ENCODE measurements at places on chromosomes 4 and X. TPM values are rescaled to one million over a fixed set of nuclear protein-coding genes. Genes with fewer than 3 reads are reported as not detected.
A peak's percentile ranks its signal among the peaks of the same experiment; 100 is the strongest.

GRCh38 chrX:51215266-51215665, 117.4 kb upstream of the NUDT10 start:
- no peak for DNase-seq

DNA sequence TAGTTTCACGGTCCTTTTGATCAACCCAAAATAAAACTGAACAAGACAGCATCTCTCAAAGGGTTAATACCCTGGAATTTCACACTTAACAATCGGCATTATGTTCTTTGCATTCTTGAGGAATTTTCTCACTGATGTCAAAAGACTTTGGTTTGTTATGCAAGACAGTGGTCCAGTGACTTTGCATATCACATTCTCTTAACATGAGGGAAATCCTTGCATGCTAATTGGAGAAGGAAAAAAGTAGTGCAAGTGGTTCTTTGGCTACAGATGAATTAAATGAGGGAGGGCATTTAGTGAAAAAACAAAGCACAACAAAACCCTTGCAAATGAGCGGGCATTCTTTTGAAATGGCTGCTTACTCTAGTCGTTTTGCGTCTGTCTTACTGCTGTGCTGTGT, 105.1 kb upstream of the LIMCH1 start:
- no peak for DNase-seq

DNA sequence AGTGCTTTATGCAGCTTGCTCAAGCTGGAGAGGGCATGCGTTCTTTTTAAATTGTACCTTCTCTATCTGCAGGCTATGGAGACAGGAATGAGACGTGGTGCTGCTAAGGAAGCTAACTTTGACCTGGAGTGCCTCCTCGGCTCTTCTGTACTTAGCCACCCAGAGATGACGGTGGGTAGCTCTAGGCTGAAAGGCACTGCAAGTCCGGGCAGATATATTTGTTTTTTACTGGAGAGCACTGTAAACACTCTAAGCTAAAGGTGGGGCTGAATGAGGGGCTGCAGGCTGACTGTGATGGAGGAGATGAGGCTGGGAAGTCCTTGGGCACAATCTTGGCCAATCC, 12.1 kb downstream of the ELF4 start:
- no peak for DNase-seq

Gene MAGEB5
- total RNA-seq, result not detected

GRCh38 chr4:166274136-166274761, 401.2 kb downstream of the TLL1 start:
- no peak for DNase-seq

GRCh38 chr4:185719500-185719858, 92.5 kb downstream of the SORBS2 start:
- DNase-seq, result no peak

GRCh38 chr4:164894702-164895101, 17.7 kb downstream of the APELA start:
- DNase-seq, result no peak

DNA sequence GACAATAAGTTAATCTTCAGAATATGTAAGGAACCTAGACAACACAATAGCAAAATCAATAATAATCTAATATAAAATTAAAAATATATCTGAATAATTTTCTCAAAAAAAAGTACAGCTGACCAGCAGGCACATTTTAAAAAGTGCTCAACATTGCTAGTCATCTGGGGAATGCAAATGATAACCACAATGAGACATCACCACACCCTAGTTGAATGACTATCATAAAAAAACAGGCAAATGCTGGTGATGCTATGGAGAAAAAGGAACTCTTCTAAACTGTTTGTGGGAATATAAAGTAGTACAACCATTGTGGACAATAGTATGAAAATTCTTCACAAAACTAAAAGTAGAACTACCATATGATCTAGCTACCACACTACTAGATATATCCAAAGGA, 956.9 kb upstream of the NDST4 start:
- no peak for DNase-seq

DNA sequence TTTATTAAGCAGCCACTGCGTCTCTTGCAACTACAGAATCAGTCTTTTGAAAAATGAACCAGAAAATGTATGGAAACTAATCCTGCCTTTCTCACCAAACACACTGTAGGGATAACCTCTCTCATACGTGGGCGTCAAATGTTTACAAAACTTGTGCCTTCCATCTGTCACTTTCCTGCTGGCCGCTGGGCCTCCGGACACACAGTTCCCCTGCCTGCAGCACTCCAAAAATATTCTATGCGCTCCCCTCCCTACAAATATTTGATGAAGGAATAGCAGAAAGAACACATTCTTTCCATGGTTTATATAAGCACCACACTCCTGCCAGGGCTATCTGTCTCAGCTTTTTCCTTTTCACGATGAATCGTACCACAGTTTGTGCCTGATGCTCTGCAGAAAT, 14.9 kb upstream of the CYTL1 start:
- DNase-seq, result no peak

Gene PHF8
- total RNA-seq, result 27.5 TPM

GRCh38 chr4:150181536-150181935, 103.3 kb downstream of the DCLK2 start:
- DNase-seq, result no peak

GRCh38 chr4:77125961-77126360, 31.0 kb upstream of the CCNG2 start:
- no peak for DNase-seq

Gene RAB40AL
- 0.44 TPM for total RNA-seq

Gene TMEM271
- total RNA-seq, result not detected

GRCh38 chr4:151100531-151100930, 1.1 kb downstream of the RPS3A start:
- DNase-seq, result no peak

Gene RADX
- total RNA-seq, result 5.2 TPM

GRCh38 chr4:38612646-38613414, 51.2 kb upstream of the KLF3 start:
- DNase-seq, result no peak

GRCh38 chr4:173170182-173170778, 1.7 kb downstream of the GALNT7 start:
- DNase-seq, result no peak

GRCh38 chrX:124507246-124507645, 160.9 kb downstream of the SH2D1A start:
- peak; percentile 47 for DNase-seq

- no peak for DNase-seq
Observed at GRCh38 chr4:140233791-140234696, 80.1 kb upstream of the MAML3 start.
